ENCODE measurements at places on chromosomes 13 and 19. TPM values are rescaled to one million over a fixed set of nuclear protein-coding genes. Genes with fewer than 3 reads are reported as not detected.

DNA sequence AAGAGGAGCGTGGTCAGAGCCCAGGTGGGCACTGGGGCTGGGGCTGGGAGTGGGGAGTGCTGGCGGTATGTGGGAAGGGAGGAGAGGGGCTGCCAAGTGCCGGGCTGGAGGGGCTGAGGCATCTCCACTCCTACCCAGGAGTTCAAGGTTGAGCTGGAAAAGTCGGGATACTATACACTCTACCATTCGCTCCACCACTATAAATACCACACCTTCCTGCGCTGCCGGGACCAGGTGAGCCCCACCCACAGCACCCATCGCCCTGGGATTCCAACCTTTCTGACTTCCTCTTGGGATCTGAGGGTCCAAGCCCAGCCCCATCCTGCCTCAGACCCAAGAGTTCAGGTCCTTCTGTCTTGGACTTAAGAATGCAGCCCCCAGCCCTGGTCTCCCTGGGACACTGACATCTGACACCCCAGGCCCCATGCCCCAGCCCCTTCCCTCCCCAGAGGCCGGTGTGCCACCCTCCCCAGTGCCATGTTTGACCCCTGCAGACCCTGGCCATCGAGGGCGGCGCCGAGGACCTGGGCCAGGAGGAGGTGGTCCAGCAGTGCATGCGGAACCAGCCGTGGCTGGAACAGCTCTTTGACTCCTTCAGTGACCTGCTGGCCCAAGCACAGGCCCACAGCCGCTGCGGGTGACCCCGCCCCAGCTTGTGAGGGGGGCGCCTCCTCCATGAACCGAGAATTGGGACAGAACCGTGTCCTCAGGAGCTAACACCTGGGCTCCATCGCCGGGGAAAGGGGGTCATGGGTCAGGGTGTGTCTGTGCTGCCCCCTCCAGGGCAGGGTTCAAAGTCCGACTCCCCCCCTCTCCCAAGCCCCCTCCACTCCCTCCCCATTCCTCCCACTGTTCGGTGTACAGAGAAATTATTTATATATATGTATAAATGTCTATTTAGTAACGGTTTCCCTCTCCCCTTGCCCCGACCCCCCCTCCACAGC lies 14.7 kb downstream of the RRAS start:
- no peak for DNase-seq

GRCh38 chr13:53064731-53065130 lies 36.1 kb downstream of the OLFM4 start:
- DNase-seq, result no peak

DNA sequence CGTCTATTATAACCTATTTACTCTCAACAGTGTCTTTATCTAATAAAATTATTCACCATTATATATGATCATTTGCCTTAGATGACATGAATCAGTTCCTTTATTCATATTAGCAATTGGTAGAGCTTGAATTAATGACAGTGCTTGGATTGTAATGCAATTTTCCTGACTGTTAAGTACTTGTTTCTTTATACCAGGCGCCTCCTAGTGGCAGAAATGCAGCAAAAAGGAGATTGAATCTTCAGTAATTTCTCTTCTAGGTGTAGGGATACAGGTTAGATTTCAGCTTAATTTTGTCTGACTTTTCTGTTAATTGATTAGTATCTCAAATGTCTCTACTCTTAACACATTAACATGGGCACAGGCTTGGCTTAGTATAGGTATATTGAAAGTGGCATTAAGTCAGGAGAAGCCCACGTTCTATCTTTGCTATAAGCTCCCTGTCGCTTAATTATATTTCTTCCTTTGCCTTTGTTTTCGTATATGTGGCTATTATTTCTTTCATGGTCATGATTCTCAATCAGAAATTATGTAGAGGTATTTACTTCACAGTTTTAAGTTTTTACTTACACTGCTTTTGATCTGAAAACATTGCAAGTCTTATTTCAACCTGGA lies 9.1 kb upstream of the LHFPL6 start:
- DNase-seq, result no peak

The MUC16 gene
- 0.03 TPM for total RNA-seq

GRCh38 chr13:68030152-68030809 lies 800.1 kb upstream of the PCDH9 start:
- DNase-seq, result no peak

The CLDND2 gene
- total RNA-seq, result 49.6 TPM

DNA sequence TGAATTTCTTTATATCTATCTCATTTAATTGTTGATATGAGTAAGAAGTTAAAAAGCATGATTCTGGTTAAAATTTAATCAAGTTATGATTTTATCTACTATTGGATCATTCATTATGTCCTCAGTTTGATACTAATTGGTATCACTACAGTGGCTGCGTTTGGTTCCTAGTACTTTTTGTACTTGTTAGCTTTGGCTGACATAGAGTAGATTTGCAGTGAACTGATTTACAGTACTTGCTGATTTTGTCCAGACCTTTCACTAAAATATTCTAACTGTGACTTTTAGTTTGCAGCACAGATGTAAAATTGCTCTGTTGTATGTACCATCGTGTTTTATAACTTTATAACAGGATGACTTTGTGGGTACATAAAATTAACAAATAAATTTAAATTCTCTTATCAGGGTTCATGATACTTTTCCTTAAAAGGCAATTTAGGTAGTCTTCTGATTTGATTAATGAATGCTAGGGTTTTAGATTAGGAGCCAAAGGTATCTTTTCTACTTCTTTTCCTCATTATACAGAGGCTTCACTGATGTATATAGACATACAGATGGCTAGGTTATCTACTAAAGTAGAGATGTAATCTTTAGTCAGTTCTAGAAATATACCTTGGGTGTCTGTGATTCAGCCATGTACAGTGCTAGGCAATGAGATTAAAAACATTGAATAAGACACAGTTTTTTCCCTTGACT lies 8.7 kb downstream of the UCHL3 start:
- DNase-seq, result no peak

DNA sequence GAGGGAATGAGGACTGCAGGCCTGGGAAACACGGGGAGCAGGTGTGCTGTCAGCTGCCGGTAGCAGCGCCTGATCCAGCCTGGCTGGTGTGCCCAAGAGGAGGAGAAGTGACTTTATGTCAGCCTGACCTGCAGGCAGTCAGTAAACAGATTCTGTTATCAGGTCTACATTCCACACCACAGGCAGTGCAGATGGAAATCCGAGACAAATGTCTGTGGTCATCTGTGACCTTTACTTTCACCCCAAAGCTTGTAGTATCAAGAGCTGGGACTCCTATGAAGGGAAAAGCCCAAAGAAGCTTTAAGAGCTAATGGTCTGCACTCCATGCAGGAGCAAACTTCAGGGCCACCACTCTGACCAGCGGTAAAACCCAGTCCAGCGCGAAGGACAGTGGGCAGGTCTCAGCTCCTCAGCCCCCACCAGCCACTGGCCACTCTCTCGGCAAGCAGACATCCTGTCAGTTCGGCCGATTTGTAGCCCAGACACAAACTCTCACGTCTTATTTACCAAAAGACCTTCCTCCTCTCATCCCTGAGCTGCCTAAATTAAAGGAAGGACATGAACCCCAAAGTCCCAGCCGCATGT lies 7.7 kb downstream of the EPS15L1 start:
- DNase-seq, result no peak

DNA sequence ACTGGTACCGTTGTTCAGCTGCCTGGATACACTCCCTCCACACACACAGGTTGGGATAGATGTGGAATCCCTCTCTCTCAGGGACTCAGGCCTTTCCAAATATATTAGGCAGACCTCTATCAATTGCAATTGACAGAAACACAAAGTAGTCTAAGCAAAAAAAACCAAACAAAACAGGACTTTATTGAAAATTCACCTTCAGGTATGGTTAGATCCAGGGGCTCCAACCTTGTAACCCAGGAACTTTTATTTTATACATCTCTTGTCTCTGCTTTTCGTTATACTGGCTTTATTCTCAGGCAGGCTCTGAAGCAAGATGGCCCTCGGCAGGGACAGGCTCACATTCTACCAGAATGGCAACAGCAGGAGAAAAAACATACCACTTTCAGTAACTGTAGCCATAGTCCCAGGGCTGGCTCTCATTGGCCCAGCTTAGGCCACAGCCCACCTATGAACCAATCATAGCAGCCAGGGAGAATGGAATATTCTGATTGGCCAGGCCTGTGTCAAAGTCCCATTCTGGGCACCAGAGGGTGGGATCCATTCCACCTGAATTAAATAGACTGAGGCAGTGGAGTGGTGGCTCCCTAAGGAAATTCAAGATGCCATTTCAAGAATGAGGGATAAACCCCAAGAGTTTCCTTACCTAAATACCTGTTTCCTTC lies 13.1 kb upstream of the CEACAM19 start:
- no peak for DNase-seq

DNA sequence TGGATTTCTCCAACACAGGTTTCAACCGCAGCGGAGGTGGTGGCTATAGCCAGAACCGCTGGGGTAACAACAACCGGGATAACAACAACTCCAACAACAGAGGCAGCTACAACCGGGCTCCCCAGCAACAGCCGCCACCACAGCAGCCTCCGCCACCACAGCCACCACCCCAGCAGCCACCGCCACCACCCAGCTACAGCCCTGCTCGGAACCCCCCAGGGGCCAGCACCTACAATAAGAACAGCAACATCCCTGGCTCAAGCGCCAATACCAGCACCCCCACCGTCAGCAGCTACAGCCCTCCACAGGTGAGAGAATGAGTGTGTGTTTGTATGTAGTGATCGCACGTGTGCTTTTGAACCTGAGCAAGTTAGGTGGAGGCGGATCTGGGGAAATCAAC lies 6.0 kb upstream of the CCDC97 start:
- DNase-seq, result no peak

All from natural killer cell treated with Interleukin-12 subunit alpha and Interleukin-12 subunit beta and Interleukin-15 and Interleukin-18, amount 100 ng/mL, for 72 hours (primary cell).